Right lobe of liver (tissue), 6 donors: ENCODE measurements at places on chromosomes 12 and 14. TPM values are rescaled to one million over a fixed set of nuclear protein-coding genes. Genes with fewer than 3 reads are reported as not detected.

- peaks cover 8% of the 10 kb centered on the region for H3K4me1 ChIP-seq
- H3K4me3 ChIP-seq = no peak overlapping the region
- DNase-seq = no peak
- H3K27ac ChIP-seq = peak overlapping the region; percentile 50
Measured at GRCh38 chr12:11758510-11759493, 109.3 kb downstream of the ETV6 start.

GRCh38 chr14:50229681-50230080 is 1.7 kb downstream of the SOS2 start:
- H3K4me3 ChIP-seq = peak overlapping the region; percentile 95
- no peaks in the 10 kb centered on the region for H3K36me3 ChIP-seq
- no peak for DNase-seq
- peaks cover 19% of the 10 kb centered on the region for H3K4me1 ChIP-seq
- H3K27ac ChIP-seq = peak overlapping the region; percentile 92
- H3K27me3 ChIP-seq = no peaks in the 10 kb centered on the region

- no peaks in the 10 kb centered on the region for H3K36me3 ChIP-seq
- no peak overlapping the region for H3K27ac ChIP-seq
- no peaks in the 10 kb centered on the region for H3K4me1 ChIP-seq
Measured at GRCh38 chr12:101287357-101287756, 7.5 kb downstream of the UTP20 start.

DNA sequence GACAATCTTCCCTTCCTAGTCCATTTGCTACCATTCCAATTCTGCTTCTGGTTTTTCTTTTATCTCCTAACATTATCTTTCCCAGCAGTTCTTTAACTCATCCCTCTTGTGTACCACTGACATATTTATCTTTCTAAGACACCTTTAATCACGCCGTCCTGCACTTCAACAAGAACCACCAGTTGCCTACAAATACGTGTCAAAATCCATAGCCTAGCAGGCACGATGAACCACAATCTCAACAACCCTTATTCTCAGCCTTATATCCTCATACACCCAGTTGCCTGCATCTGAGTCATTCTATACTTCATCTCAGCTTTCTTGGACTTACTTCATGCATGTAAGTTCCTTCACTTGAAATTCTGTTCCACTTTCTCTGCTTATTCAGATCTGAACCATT is 16.4 kb upstream of the ST8SIA1 start:
- no peak overlapping the region for H3K27ac ChIP-seq
- no peaks in the 10 kb centered on the region for H3K4me1 ChIP-seq
- no peaks in the 10 kb centered on the region for H3K36me3 ChIP-seq
- no peaks in the 10 kb centered on the region for H3K27me3 ChIP-seq
- no peak overlapping the region for H3K4me3 ChIP-seq
- DNase-seq = no peak

GRCh38 chr12:49951411-49952240 is 1.1 kb downstream of the AQP2 start:
- no peak overlapping the region for H3K27ac ChIP-seq
- H3K27me3 ChIP-seq = no peaks in the 10 kb centered on the region
- DNase-seq = no peak
- peaks cover 6% of the 10 kb centered on the region for H3K4me1 ChIP-seq
- no peaks in the 10 kb centered on the region for H3K36me3 ChIP-seq

DNA sequence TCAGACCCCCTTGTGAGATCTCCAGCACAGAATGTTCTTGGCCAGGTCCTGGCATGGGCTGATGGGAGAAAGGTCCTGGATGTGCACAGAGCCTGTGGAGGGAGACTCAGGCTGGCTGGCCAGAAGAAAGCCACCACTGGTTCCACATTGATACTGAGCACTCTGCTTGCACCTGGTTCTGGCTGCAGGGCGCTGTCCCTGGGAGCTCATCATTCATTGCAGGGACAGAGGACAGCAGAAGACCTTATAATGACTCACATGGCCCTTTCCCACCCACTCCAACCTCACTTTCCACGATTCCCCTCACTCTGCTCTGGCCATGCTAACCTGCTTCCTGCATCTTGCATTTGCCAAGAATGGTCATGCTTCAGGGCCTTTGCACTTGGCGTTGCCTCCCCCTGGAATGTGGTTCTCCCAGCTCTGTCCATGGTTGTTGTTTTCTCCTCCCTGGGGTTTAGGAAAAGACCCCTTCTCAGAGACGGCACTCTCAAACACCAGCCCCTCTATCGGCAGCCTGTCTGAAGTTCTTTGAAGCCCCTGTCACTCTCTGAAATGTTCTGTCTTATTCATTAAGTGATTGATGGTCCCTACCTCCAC is 10.3 kb downstream of the KRT7 start:
- H3K4me1 ChIP-seq = no peaks in the 10 kb centered on the region
- H3K4me3 ChIP-seq = no peak overlapping the region

- H3K36me3 ChIP-seq = no peaks in the 10 kb centered on the region
- DNase-seq = peak; percentile 50
- no peak overlapping the region for H3K4me3 ChIP-seq
Measured at GRCh38 chr14:61355892-61356325, 34.5 kb downstream of the PRKCH start.

DNA sequence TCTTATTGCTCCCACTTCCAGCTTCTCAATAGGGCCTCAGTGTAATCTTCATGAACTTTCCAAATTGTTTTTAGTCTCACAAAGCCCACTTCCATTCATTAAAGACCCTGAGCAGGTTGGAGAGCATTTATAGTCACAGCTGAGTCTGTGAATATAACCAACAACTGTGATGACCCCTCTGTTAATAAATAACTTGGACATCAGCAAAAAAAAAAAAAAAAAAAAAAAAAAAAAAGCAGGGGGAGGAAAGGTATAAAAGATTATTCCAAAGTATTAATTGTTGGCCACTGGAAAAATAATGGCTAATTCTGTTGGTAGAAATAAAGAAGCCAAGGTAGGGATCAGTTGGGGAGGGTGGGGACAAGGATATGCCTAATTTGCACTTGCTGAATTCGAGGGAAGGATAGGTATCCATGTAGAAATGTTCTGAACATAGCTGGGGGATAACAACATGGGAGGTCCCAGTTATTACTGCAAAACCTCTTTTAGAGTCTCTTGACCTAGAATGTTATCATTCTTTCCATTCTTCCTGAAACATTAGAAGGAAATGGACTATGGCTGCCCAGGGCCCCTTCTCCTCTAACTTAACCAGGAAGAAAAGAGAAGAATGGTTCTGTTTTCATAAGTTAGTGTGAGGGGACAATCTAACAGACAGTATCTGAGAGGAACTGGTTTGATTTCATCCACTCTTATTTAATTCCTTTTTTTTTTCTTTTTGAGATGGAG is 56.5 kb downstream of the SAMD4A start:
- no peaks in the 10 kb centered on the region for H3K4me1 ChIP-seq
- H3K27ac ChIP-seq = no peak overlapping the region

DNA sequence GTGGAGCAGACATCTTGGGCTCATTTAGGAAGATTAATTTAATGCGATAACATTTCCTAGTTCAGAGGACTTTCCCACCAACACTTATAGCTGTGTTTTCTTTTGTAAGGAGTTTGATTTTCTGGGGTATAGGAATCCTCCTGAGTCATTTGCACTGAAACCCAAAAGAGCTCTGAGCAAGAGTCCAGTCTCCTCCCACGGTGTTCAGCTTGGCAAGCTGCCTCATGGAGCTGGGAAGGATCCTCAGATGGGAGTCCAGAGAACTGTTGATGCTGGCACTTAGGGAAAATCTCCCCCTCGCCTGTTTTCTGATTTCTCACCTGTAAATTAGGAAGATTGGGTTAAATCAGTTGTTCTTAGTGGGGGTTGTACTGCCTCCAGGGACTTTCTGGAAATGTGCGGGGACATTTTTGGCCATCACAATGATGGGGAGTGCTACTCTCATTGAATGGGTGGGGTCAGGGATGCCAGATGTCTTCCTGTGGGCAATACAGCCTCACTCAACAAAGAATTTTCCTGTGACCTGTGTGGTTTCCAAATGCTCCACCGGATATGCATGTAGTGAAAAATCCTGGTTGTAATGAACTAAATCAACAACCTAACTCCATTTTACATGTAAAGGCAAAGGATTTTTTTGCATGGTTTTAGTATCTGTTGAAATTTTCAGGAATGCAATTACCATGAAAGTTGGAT is 150.6 kb downstream of the ADCK1 start:
- H3K27me3 ChIP-seq = no peaks in the 10 kb centered on the region
- DNase-seq = no peak
- H3K27ac ChIP-seq = no peak overlapping the region
- no peaks in the 10 kb centered on the region for H3K36me3 ChIP-seq

DNA sequence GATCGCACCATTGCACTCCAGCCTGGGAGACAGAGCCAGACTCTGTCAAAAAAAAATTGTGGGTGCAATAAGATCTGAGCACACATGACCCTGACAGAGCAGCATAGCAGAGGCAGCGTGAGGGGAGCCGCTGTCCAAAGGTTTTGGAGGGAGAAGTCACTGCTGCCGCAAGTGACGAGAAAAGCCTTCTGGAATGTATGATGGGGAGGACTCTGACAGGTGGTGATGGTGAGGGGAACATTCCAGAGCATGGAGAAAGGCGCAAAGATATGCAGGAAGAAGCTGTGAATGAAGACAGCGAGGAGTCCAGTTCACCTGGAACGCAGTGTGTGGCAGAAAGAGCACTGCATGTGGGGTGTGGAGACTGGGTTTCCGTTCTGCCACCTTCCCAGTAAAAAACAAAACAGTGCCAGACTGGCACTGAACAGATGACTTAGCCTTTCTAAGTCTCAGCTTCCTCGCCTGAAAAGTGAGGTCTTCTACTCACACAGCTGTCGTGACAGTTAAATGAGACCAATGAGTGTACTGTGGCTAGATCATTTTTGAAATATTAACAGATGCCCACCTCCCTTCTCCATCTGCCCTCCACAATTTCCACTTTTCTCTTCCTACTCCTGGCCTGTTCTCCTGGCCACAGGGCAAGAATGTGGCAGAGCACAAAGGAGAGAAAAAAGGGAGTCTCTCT is 53.4 kb upstream of the PTHLH start:
- DNase-seq = no peak
- no peaks in the 10 kb centered on the region for H3K27me3 ChIP-seq
- no peak overlapping the region for H3K4me3 ChIP-seq
- H3K4me1 ChIP-seq = no peaks in the 10 kb centered on the region
- H3K36me3 ChIP-seq = no peaks in the 10 kb centered on the region

DNA sequence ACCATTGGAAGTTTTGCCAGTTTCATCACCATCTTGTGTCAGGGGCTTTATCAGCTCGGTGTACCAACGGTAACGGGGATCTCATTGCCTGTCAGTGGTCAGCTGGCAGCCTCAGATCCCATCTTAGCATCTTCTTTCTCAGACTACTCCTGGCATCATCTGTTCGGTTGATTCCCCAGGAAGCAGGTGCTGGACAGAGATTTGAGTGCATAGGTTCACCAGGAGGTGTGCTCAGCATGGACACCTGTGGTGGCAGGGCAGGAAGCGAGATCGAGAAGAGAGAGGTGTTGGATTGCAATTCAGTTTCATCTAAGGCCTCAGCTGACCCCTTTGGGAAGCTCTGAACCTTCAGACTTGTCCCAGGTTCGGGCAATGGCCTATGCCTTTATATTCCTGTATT is 76.0 kb downstream of the C12orf75 start:
- H3K4me3 ChIP-seq = no peak overlapping the region
- H3K36me3 ChIP-seq = no peaks in the 10 kb centered on the region
- no peaks in the 10 kb centered on the region for H3K4me1 ChIP-seq
- no peaks in the 10 kb centered on the region for H3K27me3 ChIP-seq

- no peak overlapping the region for H3K27ac ChIP-seq
- no peak overlapping the region for H3K4me3 ChIP-seq
- no peaks in the 10 kb centered on the region for H3K27me3 ChIP-seq
- no peaks in the 10 kb centered on the region for H3K4me1 ChIP-seq
- no peaks in the 10 kb centered on the region for H3K36me3 ChIP-seq
Measured at GRCh38 chr12:6091786-6092566, 32.5 kb downstream of the VWF start.

DNA sequence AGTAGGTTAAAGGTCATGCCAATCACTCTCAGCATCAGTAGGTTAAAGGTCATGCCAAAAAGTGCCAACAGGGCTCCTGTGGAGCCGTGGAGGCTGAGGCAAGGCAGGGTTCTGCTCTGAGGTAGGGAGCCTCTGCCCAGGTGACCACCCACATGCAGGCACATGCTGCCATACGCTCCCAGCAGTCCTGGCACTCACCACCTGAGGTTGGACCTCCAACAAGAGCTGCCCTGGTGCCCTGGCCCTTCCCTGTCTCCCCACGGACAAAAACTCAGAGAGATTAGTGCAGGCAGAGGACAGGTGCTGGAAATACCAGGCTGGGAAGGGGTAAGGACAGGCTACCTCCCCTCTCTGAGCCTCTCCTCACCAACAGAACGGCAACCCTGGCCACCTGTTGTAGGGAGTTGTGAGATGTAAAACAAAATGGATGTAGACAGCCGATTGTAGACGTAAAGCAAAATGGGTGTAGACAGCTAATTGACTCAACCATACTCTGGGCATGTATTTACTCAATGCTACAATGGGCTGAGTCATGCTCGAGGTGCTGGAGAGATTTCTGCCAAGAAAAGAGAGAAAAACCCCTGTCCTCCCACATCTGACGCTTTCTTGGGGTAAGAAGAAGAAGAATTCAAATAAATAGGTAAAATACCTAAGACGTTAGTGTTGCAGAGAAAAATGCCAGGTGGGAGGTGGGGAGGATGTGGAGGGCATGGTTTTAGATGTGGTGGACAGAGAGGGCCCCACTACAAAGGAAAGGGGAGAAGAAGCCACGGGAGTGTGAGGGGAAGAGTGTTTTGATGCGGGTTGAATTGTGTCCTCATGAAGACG is 32.4 kb downstream of the LTBP2 start:
- H3K27me3 ChIP-seq = no peaks in the 10 kb centered on the region
- H3K4me3 ChIP-seq = no peak overlapping the region
- H3K27ac ChIP-seq = no peak overlapping the region
- peak; percentile 49 for DNase-seq
- no peaks in the 10 kb centered on the region for H3K4me1 ChIP-seq

DNA sequence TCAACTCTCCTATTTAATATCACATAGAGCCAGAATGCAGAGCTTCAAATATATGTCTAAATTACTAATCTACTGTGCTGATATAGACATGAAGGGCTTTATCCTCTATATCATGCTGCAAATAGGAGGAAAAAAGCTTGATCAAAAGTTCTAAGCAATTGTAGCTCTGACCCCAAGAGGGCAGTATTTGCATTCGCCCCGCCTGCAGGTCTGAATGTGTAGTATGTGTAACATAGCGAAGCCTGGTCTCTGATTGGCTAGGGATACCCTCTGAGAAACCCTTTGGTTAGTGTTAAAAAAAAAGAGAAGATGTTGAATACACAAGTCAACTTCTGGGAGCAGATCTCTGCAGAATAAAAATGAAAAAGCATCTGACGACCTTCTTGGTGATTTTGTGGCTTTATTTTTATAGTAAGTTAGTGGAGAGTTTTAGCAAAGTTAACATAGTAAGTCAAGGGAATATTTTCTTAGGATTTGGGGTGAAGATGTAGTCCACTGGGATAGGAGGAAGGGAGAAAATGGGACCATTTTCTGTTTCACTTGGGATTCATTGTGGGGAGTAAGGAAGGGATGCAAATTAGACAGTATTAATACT is 151.6 kb upstream of the OR4E1 start:
- no peaks in the 10 kb centered on the region for H3K27me3 ChIP-seq
- DNase-seq = no peak
- no peak overlapping the region for H3K27ac ChIP-seq
- no peak overlapping the region for H3K4me3 ChIP-seq
- H3K36me3 ChIP-seq = no peaks in the 10 kb centered on the region

Gene JAG2
- 1.1 TPM for total RNA-seq

Gene BDKRB2
- 0.55 TPM for total RNA-seq

Gene ST8SIA1
- not detected for total RNA-seq

Gene TDRD9
- 0.43 TPM for total RNA-seq

Gene GPR132
- 0.11 TPM for total RNA-seq

Gene MSI1
- not detected for total RNA-seq

Gene ACTR10
- 42.7 TPM for total RNA-seq

Gene CDKL1
- 2.6 TPM for total RNA-seq
